ENCODE measurements at places on chromosomes 2 and 18.

GRCh38 chr2:10022966-10023662 lies 20.2 kb upstream of the KLF11 start:
- DNase-seq: no peak

DNA sequence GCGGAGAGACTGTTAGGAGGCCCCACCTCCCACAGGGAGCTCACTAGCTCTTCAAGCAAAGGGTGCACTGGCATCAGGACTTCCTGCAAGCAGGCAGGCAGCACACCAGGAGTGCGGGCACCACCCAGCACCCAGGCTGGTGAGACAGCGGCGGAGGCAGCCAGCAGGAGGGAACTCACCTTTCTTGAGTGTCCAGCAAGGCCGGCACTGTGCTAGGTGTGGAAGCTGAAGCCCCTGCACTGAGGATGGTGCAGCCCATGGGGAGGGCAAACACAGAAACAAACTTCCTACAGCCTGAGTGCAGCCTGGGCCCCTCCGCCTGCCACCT lies 100.7 kb upstream of the ID2 start:
- no peak for DNase-seq

DNA sequence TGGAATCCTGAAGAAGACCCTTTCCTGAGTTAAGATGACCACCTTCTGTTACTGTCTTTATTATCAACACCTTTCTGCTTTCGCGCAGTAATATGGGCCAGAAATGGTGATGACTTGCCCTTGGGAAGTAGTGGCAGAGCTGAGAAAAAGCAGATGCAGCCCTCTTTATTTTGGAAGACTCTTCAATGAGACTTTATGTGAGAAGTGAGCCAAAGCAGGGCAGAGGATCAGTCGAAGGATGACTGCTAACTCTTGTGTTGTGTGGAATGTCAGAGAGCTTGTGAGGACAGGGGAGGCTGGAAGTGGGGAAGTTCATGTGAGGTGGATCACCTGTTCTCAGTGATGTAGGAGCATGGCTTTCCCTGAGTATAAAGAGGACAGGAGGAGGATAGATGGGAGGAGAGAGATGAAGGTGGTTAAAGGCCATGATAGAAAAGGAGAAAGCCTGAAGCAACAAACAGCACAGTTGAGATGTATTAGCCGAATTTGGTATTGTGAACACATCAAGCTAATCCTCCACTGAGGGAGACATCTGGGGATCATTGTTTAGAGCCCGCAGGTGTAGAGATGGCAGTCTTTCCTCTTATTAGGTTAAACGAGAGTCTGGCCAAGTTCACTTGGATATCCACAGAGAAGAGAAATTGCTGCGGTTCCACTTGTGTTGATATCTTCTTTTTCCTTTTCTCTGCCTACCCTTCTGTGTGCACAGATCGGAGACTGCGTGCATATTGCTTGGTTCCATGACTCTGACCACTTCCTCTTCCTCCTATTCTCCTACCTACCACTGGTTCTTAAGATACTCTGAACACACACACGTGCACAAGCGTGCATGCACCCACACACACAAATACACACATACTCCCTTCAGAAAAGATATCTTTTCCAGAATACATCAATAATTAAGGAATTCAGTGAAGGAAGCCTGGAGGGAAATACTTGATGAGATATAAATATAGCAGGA lies 67.4 kb downstream of the SLC9A2 start:
- DNase-seq: peak; percentile 67

GRCh38 chr2:111210036-111210435 lies 89.3 kb downstream of the BCL2L11 start:
- no peak for DNase-seq

- DNase-seq: no peak
Measured at GRCh38 chr18:59468821-59469220, 109.8 kb upstream of the LMAN1 start.

DNA sequence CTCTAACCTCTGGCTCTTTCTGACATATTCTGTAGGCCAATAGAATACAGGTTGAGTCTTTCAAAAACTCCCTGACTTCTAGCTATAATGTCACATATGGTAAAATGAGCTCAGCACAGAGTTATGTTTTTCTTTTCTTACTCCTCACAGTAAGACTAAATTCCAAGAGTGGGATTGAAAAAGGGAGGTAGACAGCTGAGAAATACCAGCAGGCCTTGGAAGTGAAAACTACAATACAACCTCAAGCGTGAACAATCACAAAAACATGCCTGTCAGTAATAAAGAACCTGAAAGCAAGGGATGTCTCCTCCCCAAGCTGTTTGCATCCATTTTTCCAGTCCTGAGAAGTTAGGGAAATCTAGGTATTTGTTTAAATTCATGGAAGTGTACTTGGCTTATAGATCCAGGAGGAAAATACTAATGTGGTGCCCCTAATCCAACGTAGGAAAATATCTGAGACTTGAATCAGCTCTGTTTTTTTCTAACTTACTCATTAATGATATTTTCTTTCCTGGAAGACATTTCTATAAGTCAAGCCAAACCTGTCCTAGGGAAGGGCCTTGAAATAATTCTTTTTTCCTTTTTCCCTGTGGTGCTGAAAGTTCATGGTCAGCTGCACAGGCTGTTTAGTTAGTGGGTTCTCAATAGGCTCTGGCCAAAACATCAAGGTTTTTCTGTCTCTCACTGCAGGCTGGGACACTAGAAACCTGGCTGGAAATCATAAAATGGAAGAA lies 167.9 kb upstream of the SPATS2L start:
- DNase-seq: no peak

DNA sequence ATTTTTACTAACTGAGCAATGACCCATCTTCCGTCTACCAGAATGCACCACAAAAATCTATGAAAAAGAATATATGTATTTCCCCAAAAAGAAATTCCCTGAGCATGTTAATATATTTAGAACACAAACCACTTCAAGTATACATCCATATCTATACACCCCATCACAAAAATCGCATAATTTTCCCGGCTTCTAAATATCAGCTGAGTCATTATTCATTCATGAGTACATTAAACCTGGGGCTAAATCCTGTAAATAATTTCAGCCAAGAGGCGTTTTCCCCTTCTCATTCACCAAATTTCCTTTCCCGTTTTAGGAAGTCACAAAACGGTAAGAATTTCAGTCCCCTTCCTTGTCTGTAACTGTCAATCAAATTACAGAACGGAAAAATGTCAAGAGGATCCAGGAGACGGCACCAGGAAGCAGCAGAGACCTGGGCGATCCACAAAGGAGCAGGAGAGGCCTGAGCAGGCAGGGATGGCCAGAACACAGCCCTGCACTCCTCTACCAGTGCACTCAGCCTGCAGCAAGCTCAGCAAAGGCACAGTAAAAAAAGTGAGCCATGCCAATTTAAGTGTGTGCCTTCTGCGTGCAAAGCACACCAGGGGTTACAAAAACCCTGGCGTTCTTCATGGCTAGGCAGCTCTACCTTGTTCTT lies 300.7 kb downstream of the TCF4 start:
- DNase-seq: no peak

DNA sequence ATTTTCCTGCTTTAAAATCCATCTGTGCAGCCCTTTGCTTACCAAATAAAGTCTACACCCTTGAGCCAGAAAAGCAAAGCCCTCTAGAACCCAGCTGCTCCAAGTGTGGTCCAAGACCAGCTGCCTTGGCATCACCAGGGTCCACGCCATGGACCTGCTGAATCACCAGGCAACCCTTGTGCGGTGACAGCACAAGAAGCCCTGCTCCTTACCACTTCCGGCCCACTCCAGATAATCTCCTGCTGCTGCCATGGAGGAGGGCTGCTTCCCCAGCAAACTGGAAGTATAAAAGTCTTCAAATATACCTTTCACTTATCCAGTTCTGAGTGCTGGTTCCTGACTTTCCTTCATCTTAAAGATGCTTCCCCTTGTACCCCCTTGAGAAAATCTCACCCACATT lies 106.0 kb upstream of the PKDCC start:
- DNase-seq: no peak

GRCh38 chr2:205684871-205685313 lies 2.6 kb downstream of the NRP2 start:
- DNase-seq: no peak
